Stomach (tissue), 19 donors: ENCODE measurements at places on chromosomes 7 and 10. TPM values are rescaled to one million over a fixed set of nuclear protein-coding genes. Genes with fewer than 3 reads are reported as not detected.

DNA sequence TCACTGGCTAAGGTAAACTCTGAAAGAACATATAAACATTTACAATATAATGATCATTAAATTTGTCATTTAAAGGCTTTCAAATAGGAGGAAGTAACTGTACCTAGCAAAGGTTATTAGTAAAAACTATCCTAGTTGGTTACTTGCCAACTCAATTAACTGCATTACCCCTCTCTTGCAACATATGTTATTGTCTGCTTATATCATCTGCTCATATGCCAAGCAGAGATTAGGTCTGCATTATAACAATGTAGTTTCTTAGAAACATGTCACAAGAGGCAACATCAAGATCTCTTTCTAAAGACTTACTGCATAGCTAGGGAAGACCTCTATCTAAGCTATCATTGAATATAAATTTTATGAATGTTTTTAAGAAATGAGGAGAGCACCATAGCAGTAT is 132.5 kb downstream of the RELN start:
- no peak for DNase-seq

DNA sequence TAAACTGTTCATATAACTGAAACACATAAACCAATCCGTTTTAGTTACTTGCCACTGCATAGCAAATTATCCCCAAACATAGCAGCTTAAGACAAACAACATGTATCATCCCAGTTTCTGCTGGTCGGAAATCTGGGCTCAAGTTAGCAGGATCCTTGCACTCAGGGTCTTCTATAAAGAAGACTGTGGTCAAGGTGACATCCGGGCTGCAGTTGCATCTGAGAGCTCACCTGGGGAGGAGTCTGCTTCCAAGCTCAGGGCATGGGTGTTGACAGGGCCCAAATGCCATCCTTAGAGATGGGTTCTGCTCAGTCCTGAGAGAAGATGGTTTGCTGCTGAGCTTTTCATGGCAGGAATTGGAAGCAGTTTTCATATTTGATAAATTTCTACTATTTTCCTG is 431.2 kb downstream of the PAXIP1 start:
- no peak for DNase-seq

DNA sequence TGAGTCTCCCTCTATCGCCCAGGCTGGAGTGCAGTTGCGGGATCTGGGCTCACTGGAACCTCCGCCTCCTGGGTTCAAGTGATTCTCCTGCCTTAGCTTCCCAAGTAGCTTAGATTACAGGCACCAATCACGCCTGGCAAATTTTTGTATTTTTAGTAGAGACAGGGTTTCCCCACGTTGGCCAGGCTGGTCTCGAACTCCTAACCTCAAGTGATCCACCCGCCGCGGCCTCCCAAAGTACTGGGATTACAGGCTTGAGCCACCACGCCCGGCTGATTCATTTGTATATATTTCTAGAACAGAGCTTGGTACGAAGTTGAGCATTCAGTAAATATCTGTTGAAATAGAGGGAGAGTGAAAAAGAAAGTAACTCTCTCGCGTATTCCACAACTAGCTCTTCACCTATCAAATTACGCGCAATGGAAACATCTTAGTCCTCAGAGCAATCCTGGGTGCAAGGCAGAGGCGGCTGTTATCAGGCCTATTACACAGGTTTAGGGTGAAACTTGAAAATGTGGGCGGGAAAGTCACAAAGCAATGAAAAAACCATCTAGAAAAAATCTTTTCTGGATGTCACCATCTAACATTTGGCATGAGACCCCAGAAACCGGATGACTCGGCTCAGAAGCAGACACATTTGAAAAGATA is 707 bp upstream of the GHITM start:
- peak; percentile 57 for DNase-seq

GRCh38 chr10:29998142-29998808 is 61.1 kb downstream of the JCAD start:
- peak; percentile 93 for DNase-seq

DNA sequence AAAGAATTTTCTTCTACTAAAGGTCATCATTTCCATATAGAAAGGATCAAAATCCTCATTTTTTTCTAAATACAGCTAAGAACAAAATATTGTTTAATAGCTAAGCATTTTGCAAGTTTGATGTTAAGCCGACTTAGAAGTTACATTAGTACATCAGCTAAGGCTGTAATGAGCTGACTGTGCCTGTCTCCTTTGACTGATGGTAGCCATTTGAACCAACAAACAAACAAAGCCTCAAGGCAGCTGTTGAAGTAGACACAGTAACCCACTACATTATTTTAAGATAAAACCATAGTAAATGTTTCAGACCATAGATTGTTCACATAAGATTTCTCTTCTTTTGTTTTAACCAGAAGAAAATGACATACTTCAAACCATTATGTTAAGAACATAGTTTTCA is 210.9 kb upstream of the VSTM2A start:
- DNase-seq: no peak

DNA sequence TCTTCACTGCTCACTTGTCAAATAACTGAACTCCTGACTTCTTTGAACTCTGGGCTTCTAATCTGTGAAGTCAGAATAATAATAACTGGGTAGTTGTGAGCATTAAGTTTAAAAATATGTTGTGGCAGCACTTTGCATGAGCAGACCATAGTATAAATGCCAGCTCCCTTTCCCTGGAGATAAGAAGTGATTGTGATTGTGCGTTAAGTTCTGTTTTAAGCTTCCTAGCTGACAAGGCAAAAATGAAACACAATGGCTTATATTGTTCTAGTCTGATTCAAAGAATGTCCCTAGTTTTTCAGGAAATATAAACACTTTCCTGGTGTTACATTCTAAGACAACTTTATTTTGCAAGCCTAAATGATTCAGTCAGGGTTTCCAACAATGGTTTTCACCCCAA is 61.8 kb downstream of the PTPRE start:
- no peak for DNase-seq

- no peak for DNase-seq
These were observed 268.8 kb downstream of the DYNC1I1 start for GRCh38 chr7:96041171-96041570.

DNA sequence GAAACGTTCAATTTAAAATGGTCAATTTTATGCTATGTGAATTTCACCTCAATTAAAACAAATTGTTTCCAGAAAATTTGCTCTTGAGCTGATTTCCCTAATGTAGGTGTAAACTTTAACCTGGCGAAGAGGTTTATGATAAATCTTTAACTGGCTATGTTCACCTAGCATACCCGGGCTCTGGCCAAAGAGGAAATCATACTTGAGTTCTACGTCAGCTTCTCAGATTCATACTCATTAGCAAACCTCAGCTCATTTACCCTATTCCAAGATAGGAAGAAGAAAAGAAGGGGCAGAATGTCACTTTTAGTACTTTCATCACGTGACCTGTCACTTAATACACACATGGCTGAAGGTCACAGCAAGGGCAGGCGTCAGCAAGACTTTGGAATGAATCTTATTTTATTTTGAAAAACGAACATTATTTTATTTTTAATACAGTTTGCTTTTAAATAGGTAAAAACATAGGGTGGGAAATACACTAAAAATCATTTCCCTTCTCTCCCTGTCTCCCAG is 97.0 kb downstream of the ABLIM1 start:
- DNase-seq: no peak

DNA sequence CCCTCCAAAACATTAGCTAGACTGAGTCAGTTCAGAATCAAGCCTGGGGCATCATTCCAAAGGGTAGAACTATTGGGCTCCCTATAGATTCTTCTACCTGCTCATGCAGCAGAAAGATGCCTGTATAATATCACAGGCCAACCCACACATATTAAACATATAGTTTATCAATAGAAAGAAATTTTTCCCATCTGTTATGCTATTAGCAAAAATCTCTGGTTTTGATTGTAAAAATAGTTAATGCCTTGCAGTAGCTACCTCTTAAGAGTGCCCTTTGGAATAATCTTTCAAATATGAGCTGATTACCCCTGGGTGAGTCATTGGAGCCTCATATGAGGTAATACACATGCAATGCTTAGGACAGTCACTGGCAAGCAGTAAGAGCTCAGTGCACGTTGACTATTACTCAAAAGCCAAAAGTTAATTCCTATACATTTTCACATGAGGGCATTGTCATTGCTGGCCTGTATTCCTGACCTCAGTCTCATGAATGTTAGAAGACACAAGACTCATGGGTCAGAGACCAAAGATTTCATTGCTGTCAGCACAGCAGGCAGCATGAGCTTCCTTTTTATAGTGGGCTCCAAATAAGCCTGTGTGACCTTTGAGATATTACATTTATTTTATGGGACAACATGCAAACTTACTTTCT is 180.0 kb downstream of the FGFR2 start:
- no peak for DNase-seq

GRCh38 chr10:95341716-95342130 is 50.9 kb upstream of the PDLIM1 start:
- peak; percentile 49 for DNase-seq

DNA sequence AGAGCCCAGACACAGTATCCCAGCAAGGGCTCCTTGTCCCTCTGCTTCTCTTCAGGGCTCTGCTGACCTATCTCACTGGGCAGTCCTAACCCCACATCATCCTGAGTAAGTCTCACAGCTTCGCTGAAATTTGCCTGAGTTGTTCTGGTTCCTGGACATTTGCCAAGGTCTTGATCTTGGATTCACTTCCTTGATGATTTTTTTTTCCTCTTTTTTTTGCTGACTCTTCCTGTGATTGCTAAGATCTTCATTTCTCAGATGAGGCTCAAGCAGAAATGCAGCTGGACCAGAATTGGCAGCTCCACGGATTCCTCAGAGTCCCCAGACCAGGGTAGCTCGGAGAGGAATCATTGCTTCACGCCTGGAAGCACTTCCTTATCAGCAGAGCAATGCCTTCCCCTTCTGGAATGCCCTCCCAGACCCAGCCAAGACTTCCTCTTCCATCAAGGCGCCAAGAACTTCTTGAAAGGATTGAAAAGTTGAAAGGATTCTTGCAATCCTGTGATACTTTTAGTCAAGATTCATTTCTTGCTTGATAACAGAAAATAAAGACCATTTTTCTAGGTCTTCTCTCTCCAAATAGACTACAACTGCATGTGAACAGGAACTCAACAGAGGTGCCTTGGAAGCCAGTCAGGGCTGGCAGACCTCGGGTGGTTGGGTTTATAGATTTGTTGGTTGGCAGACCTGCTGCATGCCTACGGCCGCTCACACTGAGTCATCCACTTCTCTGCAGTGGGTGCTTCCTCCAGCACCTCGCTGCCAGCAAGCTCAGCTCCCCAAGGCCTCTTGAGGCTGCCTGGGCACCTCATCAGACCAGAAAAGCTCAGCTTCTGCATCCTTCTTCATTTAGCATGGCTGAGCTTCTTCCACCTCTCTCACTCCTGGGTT is 8.8 kb upstream of the AFAP1L2 start:
- DNase-seq: peak; percentile 59

GRCh38 chr10:87715552-87716347 is 56.1 kb downstream of the PAPSS2 start:
- DNase-seq: no peak

DNA sequence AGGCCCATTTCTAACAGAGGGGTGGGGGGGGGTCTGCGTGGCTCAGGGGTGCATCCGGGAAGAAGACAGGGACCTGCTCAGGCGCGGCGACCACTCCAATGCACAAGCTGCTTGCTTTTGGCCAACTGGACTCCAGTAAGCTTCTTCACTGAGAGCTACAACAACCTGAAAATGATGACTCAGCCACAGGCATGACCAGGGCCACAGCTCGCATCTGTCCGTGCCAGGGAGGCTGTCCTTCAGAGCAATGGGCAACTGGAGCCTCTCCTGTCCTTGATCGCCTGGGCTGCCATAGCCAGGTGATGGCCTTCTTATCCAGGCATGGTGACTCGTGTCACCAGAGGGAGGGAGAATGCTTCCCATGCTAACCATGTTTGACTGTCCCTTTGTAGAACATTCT is 81.6 kb upstream of the RNF32 start:
- DNase-seq: no peak

- no peak for DNase-seq
These were observed 32.8 kb upstream of the NUB1 start for GRCh38 chr7:151308791-151309190.

GRCh38 chr7:66272321-66272720 is 67.2 kb downstream of the TPST1 start:
- DNase-seq: no peak

DNA sequence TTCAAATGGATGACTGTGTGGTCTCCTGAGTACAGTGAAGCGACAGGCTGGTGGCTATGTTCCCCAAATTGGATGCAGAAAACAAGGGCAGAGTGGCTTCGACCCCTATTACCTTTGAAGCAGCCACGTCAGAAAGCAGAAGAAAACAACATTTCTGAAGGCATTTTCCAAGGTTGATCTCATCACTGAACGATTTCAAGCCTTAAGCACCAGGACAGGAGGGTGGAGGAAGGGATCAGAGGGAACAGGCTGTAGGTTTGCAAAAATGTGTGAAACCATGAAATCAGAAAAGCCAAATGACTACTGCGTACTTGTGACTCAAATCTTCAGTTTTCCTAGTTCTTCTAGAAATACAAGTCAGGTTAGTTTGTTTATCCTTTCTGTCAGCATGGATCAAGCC is 181.0 kb upstream of the TMEM106B start:
- no peak for DNase-seq

DNA sequence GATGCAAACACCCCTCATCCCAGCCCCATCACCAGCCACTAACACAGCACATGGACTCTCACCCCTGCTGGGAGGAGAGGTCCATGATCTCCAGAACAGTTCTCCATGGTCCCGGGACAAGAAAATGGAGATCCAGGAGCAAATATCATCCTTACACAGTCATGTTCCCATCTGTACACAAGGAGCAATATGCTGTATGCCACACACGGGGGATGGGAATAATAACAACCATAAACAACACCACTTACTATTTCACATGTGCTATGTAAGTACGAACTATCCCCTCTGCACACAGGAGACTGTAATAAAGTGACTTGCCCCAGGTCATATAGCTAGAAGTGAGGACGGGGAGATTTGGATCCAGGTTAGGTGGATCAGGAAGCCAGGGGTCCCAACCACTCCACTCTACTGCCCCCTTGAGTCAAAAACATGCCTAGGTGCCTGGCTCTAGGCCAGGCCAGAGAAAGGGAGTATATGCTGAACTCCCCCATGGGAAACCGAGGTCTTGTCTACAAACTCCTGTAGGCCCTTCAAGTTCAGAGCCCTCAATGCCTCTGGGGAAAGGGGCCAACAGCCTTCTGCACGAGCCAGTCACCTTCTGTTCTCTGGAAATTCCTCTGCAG is 34.1 kb downstream of the LRRC20 start:
- DNase-seq: peak; percentile 51

- no peak for DNase-seq
These were observed 487.6 kb downstream of the ARL4A start for GRCh38 chr7:13174991-13175390.

Gene SRGN
- 11.0 TPM for total RNA-seq

Gene KAZALD1
- total RNA-seq: 35.5 TPM

Gene SMKR1
- total RNA-seq: not detected

Gene FGFR2
- total RNA-seq: 65.0 TPM

Gene NYAP1
- not detected for total RNA-seq

Gene TMEM229A
- 2.8 TPM for total RNA-seq

Gene CRHR2
- not detected for total RNA-seq

Gene IL6
- total RNA-seq: not detected

Gene SRRM3
- 6.4 TPM for total RNA-seq

Gene NKX2-3
- 0.45 TPM for total RNA-seq

Gene PSD
- 24.6 TPM for total RNA-seq

Gene RADIL
- total RNA-seq: 21.6 TPM

Gene FRMPD2
- under 0.01 TPM for total RNA-seq
